ENCODE measurements at places on chromosomes 4 and X.

DNA sequence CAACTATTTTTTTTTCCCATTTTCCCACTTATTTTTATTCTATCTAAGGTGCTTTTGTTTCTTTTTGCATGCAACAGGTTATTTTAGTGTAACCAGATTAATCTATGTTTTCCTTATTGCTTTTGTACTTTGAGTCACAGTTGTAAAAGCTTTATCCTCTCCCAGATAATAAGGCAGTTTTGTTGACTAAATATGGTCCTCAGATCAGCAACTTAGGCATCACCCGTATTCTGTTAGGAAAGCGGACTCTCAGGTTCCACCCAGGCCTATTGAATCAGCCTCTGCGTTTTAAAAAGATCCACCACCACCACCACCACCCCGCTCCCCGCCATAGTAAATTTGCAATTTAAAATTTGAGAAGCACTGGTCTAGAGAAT is 58.6 kb upstream of the USP9X start:
- no peak for DNase-seq

DNA sequence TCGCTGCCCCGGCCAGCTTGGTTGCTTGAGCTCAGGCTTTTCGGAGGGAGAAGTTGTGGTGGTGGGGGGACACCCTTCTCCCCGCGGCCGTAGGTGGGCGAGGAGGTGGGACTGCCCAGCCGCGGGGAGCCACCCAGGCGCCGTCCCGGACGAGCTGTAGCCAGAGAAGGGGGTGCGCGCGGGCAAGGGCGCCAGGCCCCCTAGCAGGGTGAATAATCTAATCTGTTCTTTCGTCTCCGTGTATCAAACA is 3.1 kb downstream of the MID1IP1 start:
- no peak for DNase-seq

- no peak for DNase-seq
Observed at GRCh38 chr4:177293208-177294033, 16.3 kb upstream of the NEIL3 start.

DNA sequence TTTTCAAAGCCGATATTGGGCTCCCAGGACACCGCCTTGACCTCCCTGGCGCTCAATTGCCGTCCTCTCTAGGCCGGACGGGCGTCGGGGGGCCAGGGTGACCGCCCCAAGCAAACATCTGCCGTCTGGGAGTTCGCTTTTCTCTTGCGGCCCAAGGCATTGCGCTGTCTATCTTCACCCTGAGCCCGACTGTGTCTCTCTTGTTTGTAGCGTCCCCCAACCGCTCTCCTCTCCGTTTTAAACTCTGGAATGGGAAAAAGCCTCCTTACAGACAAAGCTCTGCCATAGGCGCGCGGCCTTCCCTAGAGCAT is 551 bp upstream of the ARX start:
- DNase-seq, result no peak

GRCh38 chrX:47796433-47796906 is 40.2 kb upstream of the ZNF81 start:
- DNase-seq, result no peak

DNA sequence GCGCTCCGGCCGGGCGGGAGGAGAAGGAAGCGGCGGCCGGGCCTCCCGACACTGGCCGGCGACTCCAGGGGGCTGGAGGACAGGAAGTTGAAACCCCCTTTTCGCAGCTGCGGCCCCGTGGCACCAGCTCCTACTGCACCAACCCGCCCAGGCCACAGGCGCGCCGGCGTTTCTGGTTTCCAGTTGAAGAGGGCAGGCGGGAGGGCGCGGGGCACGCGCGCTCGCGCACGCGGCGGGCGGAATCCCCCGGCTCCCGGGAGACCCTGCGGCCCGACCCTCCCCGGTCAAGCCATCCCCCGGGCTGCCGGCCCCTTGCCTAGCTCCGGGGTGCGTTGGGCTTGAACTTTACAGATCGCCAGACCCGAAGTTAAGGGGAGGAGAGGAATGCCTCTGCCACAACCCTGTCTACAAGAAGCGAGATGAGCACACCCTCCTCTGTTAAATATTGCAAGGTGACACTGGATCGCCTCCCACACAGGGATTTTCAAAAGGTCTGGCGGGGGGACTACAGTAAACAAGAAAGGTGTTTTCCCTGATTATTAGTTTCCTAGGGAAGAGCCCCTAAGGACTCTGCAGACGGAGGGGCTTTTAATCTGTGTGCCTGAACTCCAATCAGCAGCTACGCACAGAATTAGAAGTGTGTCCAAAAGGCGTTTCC is 1.4 kb downstream of the ELOVL6 start:
- DNase-seq, result no peak

- no peak for DNase-seq
Observed at GRCh38 chr4:83240379-83240875, 44.2 kb downstream of the COQ2 start.

- DNase-seq, result no peak
Observed at GRCh38 chr4:41692717-41693345, 55.7 kb downstream of the PHOX2B start.

DNA sequence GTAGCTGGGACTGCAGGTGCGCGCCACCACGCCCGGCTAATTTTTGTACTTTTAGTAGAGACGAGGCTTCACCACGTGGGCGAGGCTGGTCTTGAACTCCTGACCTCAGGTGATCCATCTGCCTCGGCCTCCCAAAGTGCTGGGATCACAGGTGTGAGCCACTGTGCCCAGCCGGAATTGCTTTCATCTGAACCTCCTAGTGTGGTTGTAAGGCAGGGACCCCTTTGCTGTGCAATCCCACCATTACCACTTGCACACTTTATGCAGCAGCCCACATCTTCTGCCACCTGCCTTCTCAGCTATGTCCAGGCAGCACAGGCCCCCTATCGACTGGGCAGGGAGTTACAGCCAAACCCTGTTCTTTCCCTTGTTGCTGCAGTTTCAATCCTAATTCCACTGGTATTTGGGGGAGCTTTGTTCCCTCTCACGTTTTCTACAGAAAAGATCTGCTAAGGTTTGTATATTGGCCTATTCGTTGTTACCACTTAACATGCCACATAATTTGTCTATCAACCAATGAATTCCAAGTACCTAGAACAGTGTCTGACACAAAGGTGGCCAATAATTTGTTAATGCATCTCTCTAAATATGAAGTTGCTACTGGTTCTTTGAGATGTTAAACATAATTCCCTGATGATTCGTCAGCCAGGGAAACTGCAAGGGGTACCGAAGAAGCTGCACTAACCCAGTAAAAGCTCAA is 6.5 kb downstream of the RPL39 start:
- no peak for DNase-seq

- no peak for DNase-seq
Observed at GRCh38 chrX:1274786-1275185, 6.2 kb downstream of the CSF2RA start.
